ENCODE measurements at places on chromosomes 13 and 19.

DNA sequence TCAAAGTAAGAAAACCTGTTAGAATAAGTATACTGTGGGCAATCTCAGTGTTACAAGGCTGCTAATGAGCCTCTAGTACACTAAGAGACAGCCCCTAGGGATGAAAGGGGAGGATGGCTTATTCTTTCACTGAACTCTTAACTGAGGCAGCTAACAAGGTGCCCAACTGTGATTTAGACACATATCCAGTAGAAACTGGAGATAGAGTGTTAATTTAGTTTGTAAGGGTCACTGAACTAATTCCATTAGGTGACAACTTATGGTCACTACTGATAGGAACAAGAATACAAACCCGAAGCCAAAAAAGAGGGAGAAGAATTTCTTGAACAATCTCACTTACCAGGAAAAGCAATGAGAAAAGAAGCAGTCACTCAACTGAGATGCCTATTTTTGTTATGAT, 1010.6 kb downstream of the PCDH9 start:
- DNase-seq: no peak

- no peak for DNase-seq
These were observed 41.7 kb downstream of the HTR2A start for GRCh38 chr13:46855166-46855565.

- no peak for DNase-seq
These were observed 66.4 kb downstream of the ZNF730 start for GRCh38 chr19:23183251-23183650.

- DNase-seq: no peak
These were observed 48.0 kb upstream of the ABCC4 start for GRCh38 chr13:95349267-95349666.

GRCh38 chr19:42191855-42192254, 25.6 kb downstream of the DEDD2 start:
- no peak for DNase-seq

DNA sequence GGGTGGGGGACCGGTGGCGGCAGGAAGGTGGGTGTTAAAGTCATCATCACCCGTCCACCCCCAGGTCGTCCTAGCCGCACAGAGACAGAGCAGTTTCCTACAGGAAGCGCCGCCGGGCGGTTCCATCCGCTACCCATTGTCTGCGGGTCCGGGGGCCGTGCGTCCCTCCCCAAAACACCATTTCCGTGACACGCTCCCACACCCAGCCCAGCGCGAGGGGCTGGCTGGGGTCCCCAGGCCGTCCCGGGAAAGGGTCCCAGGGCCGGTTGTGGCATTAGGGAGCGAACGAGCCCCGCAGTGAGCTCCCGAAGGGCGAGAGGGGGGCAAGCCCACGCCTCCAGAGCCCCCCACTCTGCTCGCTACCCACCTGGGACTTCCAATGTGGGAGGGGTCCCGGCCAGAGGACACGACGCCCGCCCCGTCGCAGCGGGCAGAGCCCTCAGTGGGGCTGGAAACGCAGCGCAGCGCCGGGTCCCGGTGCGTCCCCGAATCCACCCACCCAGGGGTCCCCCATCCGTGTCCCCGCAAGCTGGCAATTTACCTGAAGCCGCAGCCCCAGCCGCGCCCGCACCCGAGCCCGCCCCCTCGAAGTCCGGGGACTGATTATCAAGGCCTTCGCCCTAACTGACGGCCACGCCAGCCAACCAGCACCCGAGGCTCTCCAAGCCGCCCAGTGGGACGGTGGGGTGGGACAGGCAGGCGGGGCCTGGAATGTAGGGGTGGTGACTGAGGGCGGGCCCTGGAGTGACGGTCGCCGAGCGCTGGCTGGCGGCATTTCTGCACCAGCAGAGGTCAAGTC, at the start of gene KANK3:
Gene KANK3, minus strand, starts transcription at position 579 of the 799 bp plus-strand sequence. CDS start 5,434 bp downstream, outside the sequence.
- peak; percentile 91 for DNase-seq

GRCh38 chr13:80133631-80134261, 207.2 kb downstream of the SPRY2 start:
- no peak for DNase-seq

DNA sequence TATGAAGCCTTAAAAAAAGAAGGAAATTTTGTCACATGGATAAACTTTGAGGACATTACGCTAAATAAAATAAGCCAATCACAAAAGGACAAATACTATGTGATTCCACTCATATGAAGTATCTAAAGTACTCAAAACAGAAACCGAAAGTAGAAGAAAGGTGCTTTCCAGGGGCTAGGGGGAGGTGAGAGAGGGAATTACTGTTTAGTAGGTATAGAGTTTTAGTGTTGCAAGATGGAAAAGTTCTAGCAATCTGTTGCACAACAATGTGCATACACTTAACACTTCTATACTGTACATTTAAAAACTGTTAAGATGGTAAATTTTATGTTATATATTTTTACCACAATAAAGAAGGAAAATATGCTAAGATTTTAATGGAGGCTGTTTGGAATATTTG, 83.0 kb downstream of the POLR1D start:
- no peak for DNase-seq

DNA sequence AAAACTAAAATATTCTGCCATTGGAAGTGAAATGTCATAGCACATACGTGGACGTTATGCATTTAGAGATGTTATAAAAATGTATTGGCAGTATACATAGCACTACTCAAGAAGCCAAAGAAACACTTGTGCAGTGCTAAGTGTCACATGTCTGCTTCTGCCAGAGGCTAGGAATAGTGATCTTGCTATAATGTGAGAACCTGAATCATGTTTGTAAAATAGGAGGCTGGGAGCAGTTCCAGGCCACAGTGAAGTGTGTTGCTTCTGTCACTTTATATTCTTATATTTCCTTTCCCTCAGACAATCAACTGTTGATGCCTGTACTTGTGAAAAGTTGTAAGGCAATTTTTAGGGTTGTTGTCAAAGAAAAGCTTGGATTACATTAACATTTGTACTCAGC, 3.4 kb downstream of the TRAPPC2B start:
- no peak for DNase-seq

- no peak for DNase-seq
These were observed 104.2 kb downstream of the ITGBL1 start for GRCh38 chr13:101556676-101557123.

DNA sequence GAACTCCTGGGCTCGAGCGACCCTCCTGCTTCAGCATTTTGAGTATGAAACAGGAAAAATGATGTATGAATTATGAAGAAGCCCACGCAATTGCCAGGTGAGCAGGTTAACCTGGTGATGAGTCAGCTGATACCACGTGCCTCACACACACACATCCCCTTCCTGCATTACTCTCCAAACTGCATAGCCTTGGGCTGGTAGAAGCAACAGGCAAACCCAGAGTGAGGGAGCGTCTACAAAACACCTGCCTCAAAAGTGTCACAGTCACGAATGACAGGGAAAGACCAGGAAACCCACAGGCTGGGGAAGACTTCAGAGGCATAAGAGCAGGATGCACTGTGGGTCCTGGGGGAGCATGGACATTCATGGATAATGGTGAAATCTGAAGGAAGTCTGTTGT, 192.8 kb upstream of the IRS2 start:
- DNase-seq: no peak

GRCh38 chr19:49287141-49287770, 37.7 kb downstream of the SLC6A16 start:
- DNase-seq: no peak

DNA sequence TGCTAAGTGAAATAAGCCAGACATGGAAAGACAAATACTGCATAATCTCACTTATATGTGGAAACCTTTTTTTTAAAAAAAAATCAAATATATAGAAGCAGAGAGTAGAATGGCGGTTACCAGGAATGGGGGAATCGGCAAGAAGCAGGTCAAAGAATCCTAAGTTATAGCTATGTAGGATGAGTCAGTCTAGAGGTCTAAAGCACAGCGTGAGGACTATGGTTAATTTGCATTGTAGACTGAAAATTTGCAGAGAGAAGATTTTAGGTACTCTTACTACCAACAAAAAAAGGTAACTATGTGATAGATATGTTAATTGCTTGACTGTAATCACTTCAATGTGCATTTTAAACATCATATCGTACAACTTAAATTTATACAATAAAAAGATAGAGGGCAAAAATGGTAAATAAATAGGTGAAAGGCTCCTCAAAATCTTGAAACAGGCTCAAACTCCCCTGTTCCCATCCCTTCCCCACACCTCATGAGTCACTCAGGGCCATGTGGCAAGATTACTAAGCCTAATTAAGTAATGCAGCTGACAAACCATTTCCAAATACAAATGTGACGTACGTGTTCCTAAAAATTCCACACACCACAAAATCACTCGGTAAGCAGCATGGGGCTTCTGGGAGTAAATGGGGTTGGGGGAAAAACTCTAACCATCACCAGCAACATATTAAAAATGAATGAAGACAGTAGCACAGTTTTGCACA, 159.0 kb downstream of the USP12 start:
- DNase-seq: no peak

DNA sequence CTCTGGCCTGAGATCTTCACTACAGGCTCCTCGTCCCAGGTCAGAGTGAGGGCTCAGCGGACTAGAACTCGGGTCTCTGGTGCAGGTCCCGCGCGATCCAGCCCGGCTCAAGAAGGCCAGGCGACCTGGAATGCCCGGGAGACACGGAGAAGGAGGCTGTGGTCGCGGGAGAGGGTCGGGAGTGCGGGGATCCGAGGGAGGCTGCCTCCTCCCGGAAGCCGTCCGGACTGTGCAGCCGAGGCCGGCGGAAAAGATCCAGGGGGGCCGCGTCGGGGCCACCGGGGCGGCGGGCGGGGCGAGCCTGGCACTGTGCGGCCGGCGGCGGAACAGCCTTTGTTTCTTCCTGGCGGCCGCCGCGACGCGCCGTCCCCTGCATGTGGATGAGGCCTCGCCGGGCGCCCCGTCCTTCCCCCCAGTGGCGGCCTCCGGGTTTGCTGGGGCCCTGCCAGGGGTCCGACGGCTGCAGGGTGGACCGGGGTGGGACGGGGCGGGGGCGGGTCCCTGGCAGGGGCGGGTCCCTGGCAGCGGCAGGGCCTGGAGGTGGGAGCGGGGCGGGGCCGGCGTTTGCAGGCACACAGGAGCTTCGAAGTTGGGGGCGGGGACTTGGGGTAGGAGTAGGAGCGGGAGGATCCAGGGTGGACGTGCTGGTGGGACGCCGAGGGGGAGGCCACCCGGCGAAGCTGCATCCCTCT, 1.0 kb upstream of the SLC7A10 start:
- DNase-seq: no peak

GRCh38 chr13:108409730-108410129, 140.2 kb downstream of the TNFSF13B start:
- no peak for DNase-seq

- DNase-seq: no peak
These were observed 73.4 kb downstream of the MBNL2 start for GRCh38 chr13:97295283-97296182.

GRCh38 chr13:67538906-67539305, 308.8 kb upstream of the PCDH9 start:
- DNase-seq: no peak

DNA sequence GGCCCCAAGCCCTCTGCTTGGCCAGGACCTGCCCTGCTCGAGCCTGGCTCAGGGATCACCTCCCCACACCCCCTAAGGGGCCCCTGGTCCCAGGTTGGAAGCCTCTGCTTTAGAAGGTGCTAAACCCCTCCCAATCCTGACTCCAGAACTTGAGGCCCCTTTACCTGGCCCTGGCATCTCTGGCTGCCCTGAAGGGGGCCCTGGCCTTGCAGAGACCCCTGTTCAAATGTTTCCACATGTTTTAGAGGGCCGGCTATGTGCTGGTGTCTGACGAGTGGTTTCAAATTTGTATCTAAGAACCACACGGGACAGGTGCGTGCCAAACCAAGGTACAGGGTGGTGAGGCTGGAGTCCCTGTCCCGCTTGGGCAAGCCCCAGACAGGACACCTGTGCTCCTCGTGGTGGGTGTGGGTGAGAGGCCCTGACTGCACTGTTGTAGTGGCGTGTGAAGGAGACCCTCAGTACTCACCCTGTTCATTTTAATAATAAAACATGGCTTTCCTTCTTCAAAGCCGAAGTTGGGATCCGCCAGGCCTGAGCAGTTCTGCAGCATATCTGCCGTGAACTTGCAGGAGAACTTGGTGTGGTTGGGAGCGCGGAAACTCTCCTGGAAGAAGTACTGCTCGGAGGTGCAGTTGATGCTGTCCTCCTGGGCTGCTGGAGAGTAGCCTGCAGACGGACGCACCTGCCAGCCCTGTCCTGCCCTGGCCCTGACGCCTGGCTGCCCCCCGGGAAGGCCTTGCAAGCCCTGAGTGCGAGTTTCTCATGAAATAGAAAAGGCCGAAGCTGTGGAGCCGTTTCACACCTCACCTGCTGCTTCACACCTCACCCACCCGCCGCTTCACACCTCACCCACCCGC, 5.4 kb downstream of the ATP4B start:
- DNase-seq: no peak

DNA sequence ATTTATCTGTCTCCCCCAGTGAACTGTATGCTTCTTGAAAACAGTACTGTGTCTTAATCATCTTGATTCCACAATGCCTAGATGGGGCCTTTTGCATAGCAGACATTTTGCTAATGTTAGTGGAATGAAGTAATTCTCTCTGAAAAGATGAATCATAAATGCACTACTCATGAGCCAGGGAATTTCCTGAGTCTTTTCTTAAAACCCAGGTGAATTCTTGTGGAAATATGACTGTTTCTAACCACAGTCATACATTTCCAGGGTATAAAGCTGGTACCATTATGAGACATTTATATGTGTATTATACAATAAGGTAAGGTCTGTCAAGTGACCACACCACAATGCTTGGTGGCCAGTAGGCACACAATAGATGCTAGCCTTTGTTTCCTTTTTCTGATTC, 5.5 kb upstream of the KCTD4 start:
- no peak for DNase-seq

GRCh38 chr13:32224916-32225315, 90.2 kb downstream of the ZAR1L start:
- no peak for DNase-seq

- peak; percentile 0 for DNase-seq
These were observed 16.0 kb upstream of the EMC10 start for GRCh38 chr19:50460161-50460765.

DNA sequence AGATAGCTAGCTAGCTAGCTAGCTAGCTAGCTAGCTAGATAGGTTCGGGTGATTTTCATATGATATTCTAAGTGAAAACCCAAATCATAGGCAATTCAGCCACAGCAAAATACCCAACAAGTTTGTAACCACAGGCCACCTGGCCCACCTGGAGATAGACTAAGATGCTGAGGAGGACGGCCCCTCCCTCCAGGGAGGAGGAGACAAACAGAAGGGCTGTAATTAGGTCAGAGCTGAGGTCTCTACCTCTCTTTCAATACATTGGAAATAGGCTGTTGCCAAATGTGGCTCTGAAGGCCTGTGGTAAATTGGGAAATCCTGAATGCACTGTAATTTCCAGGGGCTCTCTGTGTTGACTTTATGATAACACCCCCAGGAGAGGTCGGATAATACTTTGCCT, 382.2 kb downstream of the FGF9 start:
- DNase-seq: no peak

DNA sequence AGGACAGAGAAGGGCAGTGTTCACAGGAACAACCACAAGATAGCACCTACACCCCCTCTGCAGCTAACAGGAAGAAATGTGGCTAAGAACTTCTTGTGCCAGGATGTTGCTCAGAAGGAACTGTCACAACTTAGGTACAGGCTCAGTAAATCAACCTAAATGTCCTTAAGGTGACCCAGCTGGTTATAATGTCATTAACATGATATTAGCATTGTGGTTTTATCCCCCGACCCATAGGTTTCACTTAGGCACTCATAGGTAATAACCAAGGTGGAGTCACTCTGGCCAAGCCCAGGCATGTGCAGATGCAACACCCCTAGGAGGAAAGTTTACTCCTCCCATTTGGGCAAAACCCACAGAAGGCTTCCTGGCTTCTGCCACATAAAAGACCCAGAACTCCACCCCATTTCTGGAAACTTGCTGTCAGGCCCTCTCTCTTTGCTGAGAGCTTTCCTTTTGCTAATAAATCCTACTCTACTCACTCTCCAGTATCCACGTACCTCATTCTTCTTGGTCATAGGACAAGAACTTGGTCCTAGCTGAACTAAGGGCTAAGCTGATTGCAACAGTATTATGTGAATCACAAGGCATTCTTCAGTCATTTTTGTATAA, 951.3 kb downstream of the SLITRK5 start:
- no peak for DNase-seq
